ENCODE measurements at places on chromosomes 13 and 19.
A peak's percentile ranks its signal among the peaks of the same experiment; 100 is the strongest.

GRCh38 chr19:50975766-50976165 lies 6.4 kb upstream of the KLK6 start:
- H3K36me3 ChIP-seq: no peaks in the 10 kb centered on the region
- peaks cover 19% of the 10 kb centered on the region for H3K27me3 ChIP-seq
- H3K4me3 ChIP-seq: peak overlapping the region; percentile 59

- H3K4me1 ChIP-seq: peaks cover 23% of the 10 kb centered on the region
- DNase-seq: no peak
- no peaks in the 10 kb centered on the region for H3K36me3 ChIP-seq
- H3K27me3 ChIP-seq: no peaks in the 10 kb centered on the region
These were observed 19.2 kb downstream of the RAB20 start for GRCh38 chr13:110542169-110542796.

- H3K27me3 ChIP-seq: peaks cover 12% of the 10 kb centered on the region
- no peak overlapping the region for H3K27ac ChIP-seq
- H3K36me3 ChIP-seq: no peaks in the 10 kb centered on the region
These were observed 9.7 kb downstream of the IGSF23 start for GRCh38 chr19:44623080-44623479.

DNA sequence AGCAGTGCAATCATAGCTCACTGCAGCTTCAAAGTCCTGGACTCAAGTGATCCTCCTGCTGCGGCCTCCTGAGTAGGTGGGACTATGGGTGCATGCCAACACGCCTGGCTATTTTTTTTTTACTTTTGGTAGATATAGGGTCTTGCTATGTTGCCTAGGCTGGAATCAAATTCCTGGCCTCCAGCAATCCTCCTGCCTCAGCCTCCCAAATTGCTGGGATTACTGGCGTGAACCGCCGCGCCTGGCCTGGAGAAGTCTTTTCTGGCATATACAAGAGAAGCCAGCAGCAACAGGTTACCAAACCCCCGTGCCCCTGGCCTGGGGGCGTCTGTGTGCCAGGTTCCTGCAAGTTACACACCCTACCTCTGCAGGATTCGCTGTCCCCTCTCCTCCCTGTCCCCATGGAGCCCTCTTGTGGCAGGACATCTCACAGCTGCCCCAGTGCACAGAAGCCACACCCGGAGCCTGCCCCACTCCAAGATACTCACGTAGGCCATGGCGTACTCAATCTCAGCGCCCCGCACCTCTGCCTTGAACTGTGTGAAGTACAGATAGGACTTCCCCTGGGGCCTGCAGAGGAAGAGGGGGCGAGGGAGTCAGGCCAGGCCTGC lies 9.9 kb downstream of the MYDGF start:
- no peak overlapping the region for H3K4me3 ChIP-seq
- no peak for DNase-seq
- H3K4me1 ChIP-seq: no peaks in the 10 kb centered on the region
- H3K27ac ChIP-seq: no peak overlapping the region
- H3K36me3 ChIP-seq: peaks cover 9% of the 10 kb centered on the region
- H3K27me3 ChIP-seq: no peaks in the 10 kb centered on the region

- no peak overlapping the region for H3K4me3 ChIP-seq
- no peak overlapping the region for H3K27ac ChIP-seq
- no peak for DNase-seq
- no peaks in the 10 kb centered on the region for H3K4me1 ChIP-seq
These were observed 20.1 kb downstream of the GPR18 start for GRCh38 chr13:99237981-99238662.

GRCh38 chr19:46392252-46392801 lies 21.0 kb downstream of the CCDC8 start:
- H3K4me1 ChIP-seq: peaks cover 19% of the 10 kb centered on the region
- peaks cover 26% of the 10 kb centered on the region for H3K36me3 ChIP-seq
- peak overlapping the region; percentile 38 for H3K4me3 ChIP-seq

Data from type B pancreatic cell (in vitro differentiated cells).